ENCODE measurements at places on chromosomes 5 and 9.

GRCh38 chr9:133709015-133709611 lies 29.0 kb downstream of the SARDH start:
- DNase-seq: peak; percentile 26

DNA sequence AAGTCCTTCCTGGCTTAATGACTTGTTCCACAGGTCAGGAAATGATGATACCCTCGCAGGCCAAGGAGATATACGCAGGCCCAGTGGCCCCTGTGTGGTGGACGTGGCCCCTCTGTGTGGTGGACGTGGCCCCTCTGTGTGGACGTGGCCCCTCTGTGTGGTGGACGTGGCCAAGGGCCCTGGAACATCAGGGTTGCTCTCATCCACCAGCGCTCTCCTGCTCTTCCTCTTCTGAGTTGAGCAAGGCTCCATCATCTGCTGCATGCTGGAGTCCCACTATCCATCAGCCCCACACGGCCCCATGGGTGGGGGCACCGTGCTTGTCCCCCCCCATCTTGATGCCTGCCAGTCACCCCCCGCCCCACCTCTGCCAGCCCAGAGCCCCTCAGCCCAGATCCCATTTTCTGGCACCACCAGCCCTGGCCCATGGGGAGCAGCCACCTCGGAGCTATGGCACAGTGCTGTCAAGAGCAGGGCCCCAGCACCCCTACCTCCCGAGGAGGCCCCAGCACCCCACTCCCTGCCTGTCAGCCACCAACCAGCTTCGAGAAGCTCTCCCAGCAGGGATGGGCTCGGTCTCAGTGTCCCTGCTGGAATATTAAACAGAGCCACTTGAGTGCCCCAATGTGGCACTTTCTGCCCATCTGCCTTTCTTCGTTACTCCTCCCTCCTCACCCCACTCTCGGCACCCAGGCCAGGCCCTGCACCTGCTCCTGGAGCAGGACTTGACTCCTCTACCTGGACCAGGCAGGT lies 8.1 kb downstream of the LRRC14B start:
- DNase-seq: no peak

DNA sequence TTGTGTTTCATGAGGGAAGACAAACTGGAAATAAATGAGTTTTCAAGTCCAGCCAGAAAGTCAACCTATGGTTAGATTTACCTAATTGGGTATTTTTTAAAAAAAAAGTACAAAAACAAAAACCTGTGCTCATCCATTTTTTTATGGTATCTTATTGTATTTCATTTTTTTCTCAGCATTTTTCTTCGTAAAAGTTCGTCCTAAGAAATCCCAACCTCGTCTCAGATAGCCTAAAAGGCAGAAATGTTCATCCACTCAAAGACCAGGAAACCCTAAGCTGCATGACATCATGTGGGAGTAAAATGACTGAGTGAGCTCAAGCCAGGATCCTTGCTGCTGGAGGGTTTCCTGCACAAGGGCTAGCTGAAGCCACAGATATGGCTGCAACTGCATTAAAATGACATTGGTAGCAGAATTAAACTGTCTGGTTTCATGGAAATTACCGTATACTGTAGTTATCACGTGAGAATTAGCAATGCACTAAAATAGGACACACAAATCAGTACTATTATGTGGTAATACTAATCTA lies 70.4 kb downstream of the NFIB start:
- DNase-seq: no peak

DNA sequence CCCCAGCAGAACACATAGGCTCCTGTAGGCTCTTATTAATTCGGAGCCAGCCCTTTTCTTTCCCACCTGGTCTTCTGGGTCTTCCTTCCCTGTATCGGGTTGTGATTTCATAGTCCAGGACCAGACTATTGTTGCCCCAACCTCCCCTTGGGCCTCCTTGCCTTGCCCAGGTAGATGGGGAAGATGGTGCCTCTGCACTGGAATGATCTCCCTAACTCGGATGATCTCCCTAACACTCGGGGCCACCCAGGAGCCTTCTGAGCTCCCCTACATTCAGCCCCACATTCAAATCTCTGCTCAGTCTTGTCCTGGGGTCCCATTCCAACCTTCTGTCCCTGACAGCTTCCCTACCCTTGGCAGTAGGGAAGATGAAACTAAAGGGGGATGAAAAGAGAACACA lies 2.7 kb upstream of the IRF1 start:
- no peak for DNase-seq

- DNase-seq: no peak
These were observed 36.9 kb upstream of the ANGPTL2 start for GRCh38 chr9:127159325-127159801.

DNA sequence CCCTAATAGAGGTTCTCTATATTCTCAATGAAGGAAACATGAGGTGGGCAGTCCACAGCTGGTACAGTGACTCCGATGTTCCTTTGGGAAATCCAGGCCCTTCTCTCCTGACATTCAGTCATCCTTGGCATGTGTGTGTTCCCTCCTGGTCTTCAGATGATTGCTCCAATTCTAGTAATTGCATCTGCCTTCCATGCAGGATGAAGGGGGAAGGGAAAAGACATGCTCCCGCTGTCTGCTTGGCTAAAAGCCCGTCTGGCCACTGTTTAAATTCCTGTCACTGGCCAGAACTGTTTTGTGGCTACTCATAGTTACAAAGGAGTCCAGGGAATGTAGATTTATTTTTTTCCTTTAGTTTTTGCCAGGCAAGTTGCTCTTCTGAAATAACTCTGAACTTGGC lies 65.0 kb downstream of the MAST4 start:
- DNase-seq: no peak

DNA sequence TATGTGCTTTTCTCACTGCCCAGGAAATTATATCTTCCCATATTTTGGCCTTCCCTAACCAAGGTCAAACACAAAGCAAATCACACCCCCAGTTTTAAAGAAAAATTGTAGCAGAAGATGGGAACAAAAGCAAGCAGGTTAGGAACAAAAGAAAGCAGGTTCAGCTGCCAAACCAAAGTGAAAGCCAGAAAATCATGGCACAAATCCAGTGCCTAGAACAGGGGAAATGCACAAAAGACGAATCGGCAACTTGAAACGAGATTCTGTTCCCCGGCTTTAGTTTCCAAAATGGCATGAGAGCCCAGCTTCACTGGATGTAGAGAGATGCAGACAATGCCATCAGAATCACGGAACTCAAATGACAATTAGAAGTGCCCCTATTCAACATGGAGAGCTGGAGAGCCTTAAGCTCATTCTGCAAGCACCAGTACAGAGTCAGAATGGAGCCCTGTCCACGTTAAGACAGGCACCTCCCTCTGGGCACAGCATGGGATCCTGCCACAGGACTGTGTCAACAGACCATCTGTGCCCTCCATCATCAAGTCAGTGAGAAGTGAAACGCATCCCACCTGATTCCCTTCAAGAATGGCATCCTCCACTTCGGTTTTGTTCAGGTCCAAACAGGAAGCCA lies 13.8 kb downstream of the DNAH5 start:
- DNase-seq: no peak

DNA sequence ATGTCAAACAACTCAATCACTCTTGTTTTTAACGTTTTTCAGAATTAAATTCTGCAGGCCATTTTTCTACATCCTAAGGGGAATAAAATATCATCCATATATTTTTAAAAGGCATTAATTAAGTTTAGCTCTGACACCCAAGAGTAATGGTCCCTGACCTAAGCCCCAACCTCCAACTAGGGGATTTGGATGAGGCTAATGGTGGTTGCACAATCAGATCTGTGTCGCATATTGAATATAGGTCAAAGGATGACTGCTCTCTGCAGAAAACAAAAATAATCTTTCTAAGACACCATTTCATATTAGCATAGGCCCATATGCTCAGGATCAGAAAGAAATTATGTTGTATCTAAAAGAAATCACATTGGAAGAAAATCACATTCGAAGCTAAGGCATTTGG lies 20.7 kb downstream of the CDH6 start:
- DNase-seq: no peak

DNA sequence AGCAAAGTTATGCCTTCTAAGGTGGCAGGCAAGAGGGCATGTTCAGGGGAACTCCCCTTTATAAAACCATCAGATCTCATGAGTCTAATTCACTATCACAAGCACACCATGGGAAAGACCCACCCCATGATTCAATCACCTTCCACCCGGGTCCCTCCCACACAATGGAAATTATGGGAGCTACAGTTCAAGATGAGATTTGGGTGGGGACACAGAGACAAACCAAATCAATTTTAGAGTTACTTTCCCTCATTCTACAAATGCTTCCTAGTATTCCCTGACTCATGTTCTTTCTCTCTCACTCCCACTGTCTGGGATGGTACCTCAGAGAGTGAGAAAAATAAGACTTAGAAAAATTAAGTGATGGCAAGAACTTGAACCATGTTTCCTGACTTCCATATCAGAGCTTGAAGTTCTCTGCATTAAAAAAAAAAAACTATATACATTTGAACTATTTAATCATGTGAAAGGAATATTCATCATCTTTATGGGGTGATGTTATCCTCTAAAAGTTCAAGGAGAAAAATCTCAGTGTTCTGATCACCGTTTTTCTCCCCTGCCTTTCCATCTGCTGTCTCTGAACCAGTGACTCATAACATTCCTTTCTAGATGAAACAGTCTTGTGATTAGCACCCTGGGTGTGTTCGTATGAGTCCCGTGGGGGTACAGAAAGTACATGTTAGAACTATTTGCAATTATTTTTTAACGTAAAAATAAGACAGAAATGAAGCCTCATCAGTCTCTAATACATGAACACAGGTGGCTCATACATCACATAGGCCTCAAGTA lies 282.9 kb downstream of the SLF1 start:
- no peak for DNase-seq

DNA sequence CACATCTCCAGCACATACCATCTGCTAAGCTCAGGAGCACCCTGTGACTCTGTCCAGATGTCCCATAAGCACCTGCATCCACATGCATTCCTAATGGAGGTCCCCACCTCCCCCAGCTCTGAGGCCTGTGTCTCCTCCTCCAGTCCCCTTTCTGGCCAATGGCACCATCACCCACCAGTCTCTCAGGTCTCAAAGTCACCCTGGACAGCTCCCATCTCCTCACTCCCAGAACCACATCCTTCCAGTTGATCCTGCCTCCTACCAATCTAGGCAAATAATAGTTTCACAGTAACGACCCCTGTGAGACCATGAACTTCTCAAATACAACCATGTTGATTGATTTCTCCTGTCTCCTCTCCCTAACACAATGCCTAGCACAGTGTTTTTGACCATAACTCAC lies 40.1 kb downstream of the GGTA1 start:
- DNase-seq: no peak

DNA sequence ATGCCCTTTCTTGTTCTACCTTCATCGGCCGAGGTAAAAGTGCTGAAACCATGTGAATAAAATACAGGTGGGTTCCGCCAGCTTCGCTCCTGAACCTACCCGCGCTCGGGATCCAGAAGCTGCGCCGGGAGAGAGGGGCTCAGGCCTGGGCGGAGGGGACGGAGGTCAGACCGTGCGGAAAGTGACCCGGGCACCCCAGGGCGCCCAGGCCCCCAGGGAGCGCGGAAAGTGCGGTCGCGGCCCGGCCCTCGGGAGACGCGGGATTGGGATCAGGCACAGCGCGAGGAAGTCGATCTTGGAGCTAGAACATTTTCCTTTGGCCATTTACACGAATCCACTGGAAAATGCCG lies 329 bp downstream of the SYK start:
- DNase-seq: no peak

GRCh38 chr5:149996205-149996890 lies 4.1 kb downstream of the TIGD6 start:
- no peak for DNase-seq

- DNase-seq: no peak
These were observed 96.7 kb upstream of the ARAP3 start for GRCh38 chr5:141778683-141779082.

DNA sequence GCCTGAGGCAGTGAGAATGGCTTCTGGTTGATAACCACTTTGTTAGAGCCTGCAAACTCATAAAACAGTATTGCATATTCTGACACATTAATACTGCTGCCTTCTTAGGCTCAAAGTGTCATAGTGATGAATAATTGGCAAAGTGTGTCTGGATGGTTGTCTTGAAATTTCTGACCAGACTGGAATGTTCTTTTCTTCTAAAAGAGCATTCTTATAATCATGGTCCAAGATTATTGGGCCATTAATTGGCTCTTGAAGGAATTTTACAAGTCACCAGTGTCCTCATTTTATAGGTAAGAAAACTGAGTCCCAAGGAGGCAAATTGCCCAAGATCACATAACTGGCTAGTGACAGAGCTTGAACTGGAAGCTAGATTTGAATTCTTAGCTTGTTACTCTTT lies 111.7 kb downstream of the PCSK1 start:
- no peak for DNase-seq

- DNase-seq: no peak
These were observed 329.5 kb upstream of the PUM3 start for GRCh38 chr9:3173374-3173773.

DNA sequence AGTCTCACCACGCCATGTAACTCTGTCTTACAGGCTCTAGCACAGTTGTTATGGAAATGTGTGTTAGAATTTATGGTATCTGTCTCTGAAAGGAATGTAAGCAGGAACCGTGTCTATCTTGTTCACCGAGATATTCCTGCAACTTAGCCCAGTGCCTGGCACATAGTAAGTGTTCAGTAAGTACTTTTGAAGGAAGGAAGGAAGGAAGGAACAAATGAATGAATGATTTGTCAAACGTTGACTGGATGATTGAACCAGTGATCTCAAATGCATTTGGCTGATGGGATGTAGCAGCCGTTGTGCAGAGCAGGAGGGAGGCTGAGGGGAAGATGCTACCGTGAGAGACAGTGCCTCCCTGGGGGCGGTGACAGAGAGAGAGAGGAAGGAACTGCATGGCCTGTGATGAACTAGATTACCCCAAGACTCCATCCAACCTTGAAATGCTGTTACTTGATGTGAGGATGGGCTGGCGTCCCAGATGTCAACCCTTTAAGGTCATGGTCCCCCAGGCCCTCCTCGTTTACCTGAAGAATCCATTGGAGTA lies 47.5 kb upstream of the PPARGC1B start:
- DNase-seq: no peak

DNA sequence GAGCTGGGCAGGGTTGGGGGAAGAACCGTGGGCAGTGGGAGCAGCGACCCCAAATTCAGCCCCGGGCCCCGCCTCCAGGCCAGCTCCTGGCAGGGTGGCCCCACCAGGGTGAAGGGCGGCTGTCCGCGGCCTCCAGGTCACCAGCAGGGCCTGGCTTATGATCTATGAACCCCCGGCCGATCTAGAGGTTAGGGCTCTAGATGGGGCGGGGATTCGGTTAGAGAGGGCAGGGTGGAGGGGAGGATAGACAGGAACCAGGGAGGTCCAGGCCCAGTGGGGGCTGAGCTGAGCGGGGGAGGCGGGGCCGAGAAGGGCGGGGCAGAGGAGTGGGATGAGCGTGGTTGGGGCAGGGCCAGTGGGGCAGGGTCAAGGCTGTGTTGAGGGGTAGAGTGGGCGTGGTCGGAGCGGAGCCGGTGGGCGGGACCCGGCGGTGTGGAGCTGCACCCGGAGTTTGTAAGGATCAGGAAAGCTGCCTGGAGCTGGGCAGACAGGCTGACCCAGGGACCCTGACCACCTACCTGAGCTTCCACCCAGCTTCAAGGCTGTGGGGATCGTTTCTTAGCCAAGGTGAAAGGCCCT lies 29.3 kb upstream of the OBP2B start:
- no peak for DNase-seq

Measured in stimulated activated CD4-positive, alpha-beta T cell treated with anti-CD3 and anti-CD28 coated beads, Interleukin-1b, Interleukin-23, amount 100 ng/mL, for 24 hours (primary cell).